ENCODE measurements at places on chromosomes 5 and 9.

DNA sequence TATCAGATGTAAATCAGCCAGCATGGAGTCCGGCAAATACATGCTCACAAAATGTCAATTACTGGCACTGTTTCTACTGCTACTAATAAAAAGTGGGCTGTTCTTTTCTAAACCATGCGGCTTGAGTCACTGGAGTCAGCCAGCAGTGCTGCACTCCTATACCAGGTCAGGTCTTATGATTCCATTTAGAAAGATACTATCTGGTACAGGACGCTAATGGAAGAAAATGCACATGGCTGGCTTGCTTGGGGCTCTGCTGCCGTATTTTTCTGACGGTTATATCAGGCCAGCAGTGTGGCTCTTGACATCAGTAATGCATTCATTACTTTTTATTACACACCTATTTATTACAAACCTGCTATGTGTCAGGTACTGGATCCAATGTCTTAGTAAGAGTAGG, 74.3 kb downstream of the NDFIP1 start:
- DNase-seq = no peak

GRCh38 chr9:135156525-135157510, 69.3 kb downstream of the OLFM1 start:
- peak; percentile 43 for DNase-seq

GRCh38 chr9:135018306-135018915, 69.1 kb upstream of the OLFM1 start:
- DNase-seq = no peak

DNA sequence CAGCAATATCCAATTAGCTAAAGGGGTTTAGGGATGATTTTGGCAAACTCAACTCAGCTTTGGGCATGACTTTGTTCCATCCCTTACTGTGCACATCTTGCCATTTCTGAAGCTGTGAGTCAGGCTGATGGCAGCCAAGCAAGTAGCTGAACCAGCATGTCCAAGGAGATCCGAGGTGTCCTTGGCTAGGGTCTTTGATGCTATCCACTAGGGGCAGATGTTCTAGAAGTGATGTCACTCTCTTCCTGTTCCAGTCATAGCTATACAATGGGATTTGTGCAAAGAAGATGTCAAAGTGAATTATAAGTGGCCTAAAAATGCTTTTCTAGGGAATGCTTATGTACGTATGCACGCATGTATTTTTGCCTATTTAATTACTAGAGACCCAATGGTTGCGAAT, 160.8 kb upstream of the PAPPA start:
- no peak for DNase-seq

- DNase-seq = no peak
These were observed 179.7 kb upstream of the ANKRD55 start for GRCh38 chr5:56412601-56413379.

GRCh38 chr5:180803181-180804128, 849 bp upstream of the MGAT1 start:
- DNase-seq = peak; percentile 95

GRCh38 chr5:126046846-126047571, 376.2 kb upstream of the GRAMD2B start:
- no peak for DNase-seq

- DNase-seq = peak; percentile 50
These were observed 82.6 kb downstream of the GALNT10 start for GRCh38 chr5:154273028-154273617.

GRCh38 chr9:6986141-6986815, 228.5 kb downstream of the KDM4C start:
- DNase-seq = no peak
